ENCODE measurements at places on chromosomes 5 and 9.

DNA sequence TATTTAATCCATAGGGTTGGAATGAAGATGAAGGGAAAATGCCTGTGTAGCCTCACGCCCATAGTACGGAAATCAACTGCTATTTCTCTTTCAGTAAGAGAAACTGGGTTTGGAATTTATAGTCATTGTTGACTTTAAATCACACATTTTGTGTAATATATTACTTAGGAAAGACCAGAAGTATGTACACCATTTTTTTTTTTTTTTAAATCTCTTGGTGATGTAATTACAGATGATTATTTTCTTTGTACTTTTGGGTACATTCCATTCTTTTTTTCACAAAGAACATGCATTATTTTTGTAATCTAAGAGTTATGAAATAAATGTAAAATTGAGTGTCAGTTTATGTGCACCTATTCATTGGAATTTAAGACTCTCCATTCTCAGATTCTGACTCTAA lies 45.7 kb downstream of the POC5 start:
- DNase-seq = no peak

GRCh38 chr5:121671624-121672023 lies 180.1 kb upstream of the FTMT start:
- no peak for DNase-seq

- no peak for DNase-seq
Observed at GRCh38 chr5:133030343-133031005, 4.1 kb upstream of the ZCCHC10 start.

- no peak for DNase-seq
Observed at GRCh38 chr5:107235167-107235566, 435.6 kb downstream of the EFNA5 start.

DNA sequence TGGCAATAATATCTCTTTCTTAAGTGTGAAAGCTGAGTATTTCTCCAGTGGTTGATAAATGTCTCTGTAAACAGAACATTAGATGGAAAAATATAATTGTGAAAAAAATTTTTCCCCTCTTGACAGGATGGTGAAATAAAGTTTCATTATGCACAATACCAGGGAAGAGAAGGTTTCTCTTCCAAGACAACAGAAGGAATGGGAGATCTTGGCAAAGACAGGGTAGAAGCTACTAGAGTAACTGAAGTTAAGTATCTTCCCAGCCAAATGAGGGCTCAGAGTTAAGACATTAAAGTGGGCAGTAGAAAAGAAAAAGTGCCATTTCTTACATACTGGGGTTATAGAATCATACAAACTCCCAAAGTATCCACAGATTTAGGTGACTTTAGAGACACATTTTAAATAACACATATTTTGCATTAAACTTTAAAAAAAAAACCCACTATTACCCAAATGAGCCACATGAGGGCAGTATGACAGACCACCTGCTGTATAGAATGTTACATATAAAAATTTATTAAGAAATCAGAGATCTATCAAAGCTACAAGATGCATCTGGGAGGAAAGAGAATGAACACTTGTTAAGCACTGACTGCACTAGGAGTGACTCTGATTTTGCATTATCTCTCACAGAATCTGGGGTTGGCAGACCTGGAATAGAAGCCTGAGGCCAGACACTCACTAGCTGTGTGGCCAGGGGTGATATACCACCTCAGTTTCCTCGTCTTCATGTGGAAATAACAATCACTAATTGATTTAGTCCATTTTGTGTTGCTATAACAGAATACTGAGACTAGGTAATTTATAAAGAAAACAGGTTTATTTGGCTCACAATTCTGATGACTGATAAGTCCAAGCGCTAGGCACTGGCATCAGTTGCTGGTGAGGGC lies 98.5 kb downstream of the ARSB start:
- DNase-seq = no peak

GRCh38 chr5:166293892-166294291 lies 1997.6 kb upstream of the WWC1 start:
- no peak for DNase-seq

- DNase-seq = no peak
Observed at GRCh38 chr9:123291736-123292135, 23.4 kb upstream of the STRBP start.

DNA sequence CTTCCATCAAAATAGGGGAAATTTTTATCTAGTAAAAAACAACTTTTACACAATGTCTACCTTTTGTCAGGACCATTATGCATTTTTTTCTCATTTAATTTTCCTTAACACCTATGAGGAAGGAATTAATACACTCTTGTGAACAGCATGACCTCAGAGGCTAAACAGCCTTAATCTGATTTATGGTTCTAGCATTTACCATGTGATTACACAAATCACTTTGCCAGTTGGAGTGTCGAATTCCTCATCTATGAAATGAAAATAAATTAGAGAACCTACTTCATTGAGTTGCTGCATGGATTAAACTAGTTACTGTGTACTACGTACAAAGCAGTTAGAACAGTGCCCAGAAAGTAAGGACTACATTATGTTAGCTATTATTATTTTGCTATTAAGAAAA lies 187.7 kb upstream of the MPDZ start:
- DNase-seq = no peak

DNA sequence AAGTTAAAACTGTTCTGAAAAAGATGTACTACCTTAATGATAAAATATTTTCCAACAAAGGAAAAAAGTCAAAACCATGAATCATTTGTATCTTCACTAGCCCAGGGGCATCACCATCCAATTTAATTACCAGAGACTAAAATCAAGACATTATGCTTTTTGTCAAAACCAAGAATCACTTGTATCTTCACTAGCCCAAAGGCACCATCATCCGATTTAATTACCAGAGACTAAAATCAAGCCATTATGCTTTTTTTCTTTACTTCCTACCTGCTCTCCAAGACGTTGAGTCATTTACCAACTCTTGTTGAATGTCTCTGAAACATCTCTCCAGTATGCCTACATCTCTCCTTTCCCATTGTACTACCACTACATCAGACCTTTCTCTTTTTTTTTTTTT lies 37.9 kb downstream of the FBXO38 start:
- DNase-seq = no peak

GRCh38 chr5:142894749-142895148 lies 124.6 kb downstream of the ARHGAP26 start:
- no peak for DNase-seq

- no peak for DNase-seq
Observed at GRCh38 chr5:112014783-112015395, 257.9 kb upstream of the NREP start.

GRCh38 chr9:120392711-120393110 lies 187.3 kb downstream of the CDK5RAP2 start:
- DNase-seq = no peak

DNA sequence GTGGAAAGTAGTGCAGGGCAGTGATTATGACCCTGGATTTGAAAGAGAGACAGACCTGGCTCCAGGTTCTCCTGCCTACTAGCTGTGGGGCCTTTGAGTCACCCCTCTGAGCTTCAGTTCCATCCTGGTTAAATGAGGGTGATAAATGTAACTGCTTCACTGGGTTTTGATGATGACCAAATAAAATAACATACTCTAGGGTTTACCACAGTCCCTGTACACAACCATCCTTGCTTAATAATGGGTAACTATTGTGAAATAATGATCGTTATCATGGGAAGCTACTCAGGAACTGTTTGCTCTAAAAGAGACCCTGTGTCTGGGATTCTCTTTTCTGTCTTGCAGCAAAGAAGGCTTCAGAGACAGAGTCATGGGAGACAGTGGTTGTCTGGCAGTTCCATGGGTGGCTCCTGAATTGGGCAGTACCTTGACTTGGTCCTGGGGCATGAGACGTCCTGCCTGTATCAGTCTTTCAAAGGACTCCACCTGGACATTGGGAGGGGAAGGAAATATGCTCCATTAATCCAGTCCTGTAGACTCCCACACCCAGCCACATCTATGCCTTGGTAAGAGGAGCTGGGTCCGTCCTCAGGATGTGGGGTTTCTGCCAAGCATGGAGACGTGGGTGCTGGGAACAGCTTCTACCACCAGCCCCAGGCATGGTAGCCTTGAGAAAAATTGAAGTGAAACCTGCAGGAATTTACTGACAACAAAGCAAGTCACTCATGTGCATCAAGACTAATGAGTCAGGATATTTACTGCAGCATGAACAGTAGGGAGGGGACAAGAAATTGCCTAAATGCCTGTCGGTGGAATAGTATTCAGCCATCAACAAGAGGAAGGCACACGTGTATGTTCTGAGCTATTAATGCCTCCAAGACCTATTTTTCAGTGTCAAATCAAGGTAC lies 23.4 kb downstream of the AKNA start:
- DNase-seq = no peak

Measured in stimulated activated CD4-positive, alpha-beta T cell treated with anti-CD3 and anti-CD28 coated beads, Interleukin-1b, Interleukin-23, amount 100 ng/mL, for 1 hour (primary cell).